ENCODE measurements at places on chromosomes 12 and 14.

GRCh38 chr12:67410246-67410645 lies 141.1 kb downstream of the CAND1 start:
- no peak for DNase-seq

GRCh38 chr12:24950231-24950834 lies 1.4 kb upstream of the BCAT1 start:
- no peak for DNase-seq

DNA sequence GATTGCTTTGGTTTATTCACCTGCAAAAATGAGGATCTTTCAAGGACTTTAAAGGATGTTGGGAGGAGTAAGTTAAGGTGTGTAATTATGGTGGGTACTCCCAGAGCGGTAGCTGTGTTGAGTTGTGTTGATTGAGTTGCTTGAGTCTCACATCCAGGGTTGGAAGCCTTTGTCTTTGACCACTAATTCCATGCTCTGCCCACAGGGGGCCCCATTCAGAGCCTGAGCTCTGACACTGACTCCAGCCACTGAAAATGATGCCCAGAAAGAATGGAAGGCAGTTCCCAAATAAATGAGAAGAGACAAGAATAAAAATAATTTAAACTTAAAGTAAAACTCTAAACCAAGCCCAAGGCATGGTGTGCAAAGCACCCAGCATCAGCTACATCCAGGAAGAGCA lies 237.4 kb upstream of the PWP1 start:
- DNase-seq = no peak

DNA sequence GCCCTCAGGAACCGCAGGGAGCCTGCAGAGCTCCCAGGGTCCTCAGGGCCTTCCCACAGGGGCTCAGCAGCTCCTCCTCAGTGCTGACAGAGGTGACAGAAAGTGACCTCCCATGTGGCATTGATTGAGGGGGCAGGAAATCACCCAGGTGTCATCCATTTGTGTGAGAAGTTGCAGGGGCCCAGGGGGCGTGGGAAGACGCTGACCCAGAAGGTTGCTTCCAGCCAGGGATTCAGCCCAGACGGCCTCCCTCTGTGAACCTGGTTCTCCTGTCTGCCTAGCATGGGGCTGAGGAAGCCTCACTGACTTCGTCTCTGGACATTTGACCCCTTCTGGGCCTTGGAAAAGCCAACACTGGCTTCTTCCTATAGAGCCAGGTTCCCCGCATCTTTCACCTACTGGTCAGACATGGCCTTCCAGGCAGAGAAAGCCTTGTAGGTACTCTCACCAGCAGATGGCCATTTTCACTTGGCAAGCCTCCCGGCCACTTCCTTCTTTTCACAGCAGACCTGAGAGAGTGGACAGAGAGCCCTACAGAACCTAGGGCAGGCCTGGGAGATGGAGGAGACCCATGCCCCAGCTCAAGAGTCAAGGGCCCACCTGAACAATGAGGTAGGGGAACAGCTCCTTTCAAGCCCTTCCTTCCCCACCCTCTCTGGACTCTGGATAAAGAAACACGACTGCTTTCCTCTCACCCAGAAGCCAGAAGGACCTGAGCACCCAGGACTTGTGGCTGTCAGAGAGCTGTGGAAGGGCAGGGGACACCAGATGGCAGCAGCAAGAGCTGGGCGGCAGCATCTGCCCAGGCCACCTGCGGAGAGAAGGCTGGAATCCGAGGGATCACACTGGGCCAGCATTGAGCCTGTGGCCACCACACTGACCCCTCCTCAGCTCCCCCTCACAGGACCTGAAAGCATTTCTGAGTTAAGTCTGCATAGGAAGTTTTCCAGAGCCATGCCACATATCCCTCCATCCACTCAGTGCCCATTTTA lies 377.8 kb downstream of the DPF3 start:
- DNase-seq = no peak

DNA sequence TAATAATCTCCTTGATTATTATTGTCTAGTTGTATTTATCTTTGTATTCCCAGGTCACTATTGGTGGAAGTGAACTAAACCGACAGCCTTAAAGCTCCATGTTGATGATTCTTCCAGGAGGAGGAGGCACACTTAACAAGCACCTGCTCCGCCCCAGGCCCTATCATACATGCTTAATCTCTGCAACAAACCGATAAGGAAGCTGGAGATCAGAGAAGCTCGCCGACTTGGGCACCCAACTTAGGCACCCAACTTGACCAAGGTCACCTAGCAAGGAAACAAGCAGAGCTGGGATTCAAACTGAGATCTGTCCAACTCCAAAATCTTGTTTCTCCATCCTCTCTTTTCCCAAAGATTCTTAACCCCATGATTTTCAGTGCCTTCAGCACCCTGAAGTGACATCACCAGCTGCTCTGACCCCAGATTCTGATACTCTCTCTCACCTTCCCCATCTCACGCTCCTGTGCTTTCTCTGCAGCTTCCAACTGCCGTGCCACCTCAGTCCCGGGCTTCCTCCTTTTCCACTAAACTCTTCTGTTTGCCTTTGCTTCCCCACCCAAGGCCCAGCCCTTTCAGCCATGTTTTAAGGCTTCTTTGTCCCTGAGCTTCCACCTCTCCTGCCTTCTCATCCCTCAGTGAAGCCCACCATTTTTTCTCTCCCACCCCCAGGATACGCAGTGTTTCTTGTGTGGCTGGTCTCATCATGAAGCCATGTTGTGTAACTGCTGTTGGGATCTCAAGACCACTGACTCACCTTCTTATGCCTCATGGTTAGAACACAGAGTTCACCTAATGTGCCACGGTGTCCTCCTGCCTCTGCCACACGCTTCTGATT lies 6.6 kb upstream of the KRT18 start:
- no peak for DNase-seq

- DNase-seq = no peak
Observed at GRCh38 chr12:15741082-15741481, 48.1 kb downstream of the EPS8 start.

GRCh38 chr14:56494167-56494566 lies 85.4 kb upstream of the TMEM260 start:
- no peak for DNase-seq

DNA sequence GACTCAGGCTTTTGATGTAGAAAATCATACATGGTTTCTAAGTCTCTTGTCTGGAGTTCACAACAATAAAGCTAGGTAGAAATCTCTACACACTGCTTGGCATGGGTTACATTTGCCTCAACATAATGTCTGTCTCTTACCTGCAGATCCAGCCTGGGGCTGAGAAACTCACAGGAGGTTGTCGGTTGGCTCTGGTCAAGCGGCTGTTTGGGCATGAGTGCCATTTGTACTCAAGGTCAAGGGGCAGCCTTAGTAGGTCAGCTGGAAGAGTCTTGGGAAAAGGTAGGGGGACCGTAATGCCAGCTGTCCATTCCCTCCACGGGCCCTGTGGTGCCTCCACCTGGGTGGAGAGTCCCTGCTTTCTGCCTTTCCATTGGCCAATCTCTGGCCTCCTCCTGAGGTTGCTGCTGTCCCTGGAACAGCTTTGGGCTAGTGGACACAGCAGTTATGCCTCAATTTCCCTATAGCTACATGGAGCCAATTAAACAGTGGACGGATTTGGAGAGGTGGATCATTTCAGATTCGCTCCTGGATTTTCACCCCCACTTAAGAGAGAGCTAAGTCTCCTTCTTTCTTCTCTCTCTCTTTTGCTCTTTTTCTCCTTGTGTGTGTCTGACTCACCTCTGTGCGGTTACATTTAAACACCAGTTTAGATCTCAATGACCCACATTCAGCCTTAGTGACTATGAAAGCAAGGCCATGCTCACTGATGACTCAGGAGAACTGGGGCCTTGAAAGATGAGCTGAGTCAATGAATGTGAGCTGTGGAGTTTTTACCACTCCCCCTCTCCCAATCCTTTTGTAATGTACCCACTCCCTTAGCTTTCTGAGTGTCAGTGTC lies 132.8 kb upstream of the HIF1A start:
- no peak for DNase-seq

- no peak for DNase-seq
Observed at GRCh38 chr14:74601982-74602381, 10.1 kb downstream of the LTBP2 start.

DNA sequence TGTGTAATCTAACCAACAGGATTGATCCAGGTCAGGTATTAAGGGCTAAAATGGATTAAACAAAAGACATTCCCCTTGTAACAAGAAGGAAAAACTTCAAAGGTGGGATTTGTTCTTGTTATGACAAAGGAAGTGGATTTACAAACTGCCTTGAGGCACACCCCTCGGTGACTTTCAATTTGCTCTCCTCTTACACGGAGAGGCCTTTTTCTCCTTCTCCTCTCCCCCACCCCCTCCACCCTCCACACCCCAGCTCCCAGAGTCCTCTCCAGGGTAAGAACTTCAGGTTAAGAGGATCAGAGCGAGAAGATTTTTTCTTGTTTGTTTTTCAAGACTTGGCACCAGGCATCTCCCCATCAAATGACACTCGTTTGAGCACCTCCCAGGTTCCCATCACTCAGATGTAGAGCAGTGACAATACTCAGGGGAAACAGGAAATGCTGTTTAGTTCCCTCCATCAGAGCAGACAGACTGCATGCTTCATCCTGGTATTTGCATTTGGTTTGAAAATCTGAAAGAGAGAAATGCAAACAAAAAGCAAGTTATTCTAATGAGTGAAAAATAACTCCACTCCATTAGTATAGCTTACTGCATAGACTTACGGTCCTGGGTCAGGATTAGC lies 77.6 kb upstream of the TMEM260 start:
- no peak for DNase-seq

- DNase-seq = no peak
Observed at GRCh38 chr12:29957835-29958234, 174.1 kb upstream of the TMTC1 start.

DNA sequence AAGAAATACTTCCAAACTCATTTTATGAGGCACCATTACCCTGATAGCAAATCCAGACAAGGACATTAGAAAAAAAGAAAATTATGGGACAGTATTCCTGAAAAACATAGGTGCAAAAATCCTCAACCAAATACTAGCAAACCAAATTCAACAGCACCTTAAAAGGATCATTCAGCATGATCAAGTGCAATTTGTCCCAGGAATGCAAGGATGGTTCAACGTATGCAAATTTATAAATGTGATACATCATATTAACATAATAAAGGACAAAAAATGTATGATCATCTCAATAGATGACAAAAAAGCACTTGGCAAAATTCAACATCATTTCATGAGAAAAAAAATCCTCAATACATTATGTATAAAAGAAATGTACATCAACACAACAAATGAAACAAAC lies 162.9 kb downstream of the DUSP6 start:
- DNase-seq = no peak

GRCh38 chr12:44833561-44833960 lies 42.6 kb downstream of the NELL2 start:
- no peak for DNase-seq

DNA sequence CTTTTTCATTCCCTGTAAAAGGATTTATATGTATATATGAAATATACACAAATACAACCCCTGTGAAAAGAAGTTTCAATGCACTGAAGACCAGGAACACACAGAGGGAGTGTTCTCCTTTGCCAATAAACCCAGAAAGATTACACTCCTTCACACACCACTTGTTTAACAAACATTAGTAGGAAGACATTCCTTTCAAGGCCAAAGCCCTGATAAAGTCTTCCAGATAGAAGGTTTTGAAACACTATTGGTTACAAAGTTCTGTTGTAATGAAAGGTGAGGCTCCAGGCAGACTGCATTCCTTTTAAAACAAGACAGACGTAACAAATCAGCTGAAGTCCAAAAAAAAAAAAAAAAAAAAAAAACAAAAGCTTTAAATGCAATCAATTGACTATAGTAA lies 81.0 kb downstream of the PTPN21 start:
- no peak for DNase-seq

DNA sequence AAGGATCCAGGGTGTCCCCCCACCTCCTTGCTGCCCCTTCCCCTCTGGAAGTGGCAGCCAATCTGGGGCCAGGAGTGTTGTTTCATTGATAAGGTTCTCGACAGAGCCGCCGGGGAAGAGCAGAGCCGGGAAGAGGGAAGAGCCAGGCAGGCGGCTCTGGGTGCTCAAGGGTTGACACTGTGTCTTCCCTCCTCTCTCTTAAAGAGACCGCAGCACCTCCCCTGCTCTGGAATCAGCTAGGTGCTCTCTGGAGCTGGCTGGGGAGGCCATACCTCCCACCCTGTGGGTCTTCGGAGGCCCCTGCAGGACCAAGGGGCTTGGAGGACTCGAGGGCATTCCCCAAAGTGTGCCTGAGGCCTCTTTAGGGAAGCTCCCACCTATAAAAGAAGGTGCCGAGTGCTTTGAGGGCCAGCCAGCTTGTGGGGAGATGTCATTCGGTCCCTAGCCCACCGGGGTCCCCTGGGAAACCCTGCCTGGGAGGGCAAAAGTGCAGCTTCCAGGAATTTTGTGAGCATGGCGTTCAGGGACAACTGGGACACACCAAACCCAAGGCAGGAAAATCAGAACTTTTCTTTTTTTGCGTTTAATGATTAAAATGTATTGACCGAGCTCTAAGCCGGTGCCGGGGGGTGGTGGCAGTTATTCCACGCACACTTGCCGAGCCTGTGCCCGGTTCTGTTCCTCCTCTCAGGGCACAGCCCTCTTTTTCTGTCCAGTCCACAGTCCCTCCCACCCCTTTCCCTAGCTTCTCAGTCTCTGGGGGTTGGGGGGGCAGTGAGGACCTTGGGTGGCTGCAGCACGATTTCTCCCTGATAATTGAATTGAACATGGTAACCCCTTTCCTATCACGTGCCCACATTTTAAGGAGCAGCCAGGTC lies 3.0 kb downstream of the SETD1B start:
- no peak for DNase-seq

- no peak for DNase-seq
Observed at GRCh38 chr12:93825501-93825888, 148.3 kb downstream of the CRADD start.

DNA sequence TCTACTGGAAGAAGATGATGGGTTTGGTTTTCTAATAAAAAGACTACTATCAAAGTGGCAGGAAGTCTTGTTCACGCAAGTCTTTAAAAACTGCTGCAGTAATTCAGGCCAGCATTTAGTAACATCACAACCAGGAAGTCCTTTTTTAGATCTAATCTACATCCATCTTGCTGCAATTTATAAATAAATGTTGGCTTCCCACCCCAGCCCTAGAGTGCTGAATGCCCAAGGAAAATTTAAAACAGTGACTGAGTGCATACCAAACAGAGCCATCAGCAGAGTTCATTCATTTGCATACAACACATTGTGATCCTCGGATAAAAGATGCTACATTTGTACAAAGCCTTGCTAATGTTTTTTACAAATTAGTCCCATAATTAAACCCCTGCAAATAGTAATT lies 72.1 kb downstream of the PHLDA1 start:
- no peak for DNase-seq

DNA sequence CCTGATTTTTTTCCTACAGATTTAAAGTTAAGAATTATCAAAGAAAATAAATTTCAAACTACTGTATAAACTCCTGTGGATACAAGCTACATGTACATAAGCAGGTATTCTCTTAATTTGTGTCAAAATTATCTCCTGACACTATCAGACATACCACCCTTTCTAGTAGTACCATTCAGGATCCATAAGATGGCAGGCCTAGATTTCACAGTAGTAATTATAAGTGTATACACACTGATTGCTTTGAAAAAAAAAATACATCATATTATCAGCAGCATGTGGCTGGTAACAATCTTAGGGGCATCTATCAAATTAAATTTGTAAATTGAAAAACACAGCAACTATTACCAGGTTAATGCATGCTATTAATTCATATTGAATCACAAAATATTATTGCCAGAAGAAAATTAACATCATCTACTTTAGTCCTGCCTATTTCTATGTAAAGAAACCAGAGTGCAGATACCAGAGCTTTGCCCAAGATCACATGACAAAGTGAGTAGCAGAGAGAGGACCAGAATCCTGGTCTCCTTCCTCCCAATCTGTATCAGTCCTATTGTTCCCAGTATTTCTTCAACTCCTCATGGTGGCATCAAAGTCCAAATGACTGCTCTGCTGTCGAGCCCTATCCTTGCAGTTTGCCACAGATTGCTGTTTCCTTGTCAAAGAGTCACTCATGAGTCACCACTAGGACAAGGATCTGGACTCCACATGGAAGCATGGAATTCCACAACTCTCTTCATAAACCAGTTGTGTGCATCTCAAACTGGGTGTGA lies 27.7 kb upstream of the CALM1 start:
- DNase-seq = no peak

All from left lung (tissue), 14 donors.